ENCODE measurements at places on chromosomes 16 and 17. TPM values are rescaled to one million over a fixed set of nuclear protein-coding genes. Genes with fewer than 3 reads are reported as not detected.

CBLN1 gene
- 0.77 TPM for total RNA-seq

GRCh38 chr17:17361867-17362539, 58.8 kb downstream of the NT5M start:
- DNase-seq = peak; percentile 47
- peak overlapping the region; percentile 76 for H3K27ac ChIP-seq
- H3K4me3 ChIP-seq = no peak overlapping the region
- no peaks in the 10 kb centered on the region for H3K27me3 ChIP-seq
- no peaks in the 10 kb centered on the region for H3K36me3 ChIP-seq
- peaks cover 20% of the 10 kb centered on the region for H3K4me1 ChIP-seq

- DNase-seq = no peak
- no peaks in the 10 kb centered on the region for H3K36me3 ChIP-seq
- H3K27me3 ChIP-seq = peaks cover 25% of the 10 kb centered on the region
Measured at GRCh38 chr17:40558300-40558889, 6.9 kb downstream of the CCR7 start.

NOTUM gene
- total RNA-seq = not detected

DNA sequence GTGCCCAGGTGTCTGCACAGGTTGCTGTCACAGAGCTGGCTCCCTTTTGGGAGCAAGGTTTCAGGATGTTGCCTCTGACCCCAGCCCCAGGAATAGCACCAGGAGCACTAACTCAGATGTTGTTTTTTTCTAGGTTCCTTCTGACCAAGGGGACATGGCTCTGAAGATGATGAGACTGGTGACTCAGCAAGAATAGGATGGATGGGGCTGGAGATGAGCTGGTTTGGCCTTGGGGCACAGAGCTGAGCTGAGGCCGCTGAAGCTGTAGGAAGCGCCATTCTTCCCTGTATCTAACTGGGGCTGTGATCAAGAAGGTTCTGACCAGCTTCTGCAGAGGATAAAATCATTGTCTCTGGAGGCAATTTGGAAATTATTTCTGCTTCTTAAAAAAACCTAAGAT, 28.1 kb downstream of the SCPEP1 start:
- peaks cover 8% of the 10 kb centered on the region for H3K4me1 ChIP-seq
- H3K27me3 ChIP-seq = no peaks in the 10 kb centered on the region
- H3K36me3 ChIP-seq = peaks cover 48% of the 10 kb centered on the region
- H3K27ac ChIP-seq = no peak overlapping the region
- no peak overlapping the region for H3K4me3 ChIP-seq
- no peak for DNase-seq

GRCh38 chr16:676913-677312, 1.4 kb downstream of the RHBDL1 start:
- H3K27ac ChIP-seq = no peak overlapping the region
- H3K4me3 ChIP-seq = no peak overlapping the region
- peaks cover 31% of the 10 kb centered on the region for H3K36me3 ChIP-seq
- no peak for DNase-seq
- peaks cover 55% of the 10 kb centered on the region for H3K4me1 ChIP-seq

DNA sequence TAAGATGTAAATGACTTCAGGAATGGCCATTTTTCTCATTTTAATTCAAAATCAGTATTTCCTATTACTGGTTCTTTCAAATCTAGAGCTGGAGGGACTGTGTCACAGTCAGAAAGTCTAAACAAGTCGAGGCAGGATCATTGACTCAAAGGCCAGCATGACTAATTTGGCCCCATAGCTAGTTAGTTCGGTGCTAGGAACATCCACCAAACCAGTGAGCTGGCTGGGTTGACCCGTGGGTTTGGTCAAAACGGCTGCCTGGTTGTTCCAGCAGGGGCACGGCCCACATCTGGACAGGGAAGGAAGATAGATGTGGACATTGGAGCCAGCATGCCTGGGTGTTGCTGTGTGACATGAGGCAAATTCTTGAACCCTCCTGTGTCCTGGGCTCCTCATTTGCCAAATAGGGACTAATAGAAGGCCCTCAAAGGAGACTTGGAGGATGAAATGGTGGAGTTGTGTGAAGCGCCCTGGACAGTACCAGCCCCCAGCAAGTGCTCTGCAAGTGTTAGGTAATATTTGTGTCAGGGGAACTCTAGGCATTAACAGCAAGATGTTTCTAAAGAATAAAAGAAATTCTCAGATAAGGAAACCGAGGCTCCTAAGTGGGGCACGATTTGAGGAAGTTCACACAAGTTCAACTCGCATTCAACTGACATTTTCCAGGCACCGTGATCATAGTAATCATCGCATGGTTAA, 46.2 kb downstream of the MEOX1 start:
- H3K36me3 ChIP-seq = no peaks in the 10 kb centered on the region
- no peak for DNase-seq
- no peak overlapping the region for H3K27ac ChIP-seq
- no peaks in the 10 kb centered on the region for H3K27me3 ChIP-seq
- H3K4me1 ChIP-seq = peaks cover 1% of the 10 kb centered on the region
- H3K4me3 ChIP-seq = no peak overlapping the region

DNA sequence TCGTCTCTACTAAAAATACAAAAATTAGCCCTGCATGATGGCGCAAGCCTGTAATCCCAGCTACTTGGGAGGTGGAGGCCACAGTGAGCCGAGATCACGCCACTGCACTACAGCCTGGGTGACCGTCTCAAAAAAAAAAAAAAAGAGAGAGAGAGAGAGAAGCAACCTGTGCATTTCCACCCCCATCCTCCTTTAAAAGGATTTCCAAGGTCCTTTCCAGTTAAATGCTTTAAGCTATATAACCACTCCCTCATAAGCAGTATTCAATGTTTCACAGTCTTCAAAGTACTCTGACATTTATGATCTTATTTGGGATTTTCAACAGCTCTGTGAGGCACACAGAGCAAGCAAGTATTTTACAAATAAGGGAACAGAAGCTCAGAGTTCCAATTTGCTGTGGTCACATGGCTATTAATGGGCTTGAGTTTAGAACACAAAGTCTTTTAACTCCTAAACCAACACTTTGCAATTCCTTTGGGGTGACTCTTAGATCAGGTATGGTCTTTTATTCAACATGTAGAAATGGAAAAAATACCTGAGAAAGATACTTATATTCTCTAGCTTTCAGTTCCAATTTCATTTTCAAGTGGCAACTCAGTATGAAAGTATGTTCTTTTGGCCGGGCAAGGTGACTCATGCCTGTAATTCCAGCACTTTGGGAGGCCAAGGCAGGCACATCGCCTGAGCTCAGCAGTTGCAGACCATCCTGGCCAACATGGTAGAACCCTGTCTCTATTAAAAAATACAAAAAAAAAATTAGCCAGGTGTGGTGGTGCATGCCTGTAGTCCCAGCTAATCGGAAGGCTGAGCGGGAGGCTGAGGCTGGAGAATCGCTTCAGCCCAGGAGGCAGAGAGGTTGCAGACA, 31.3 kb downstream of the SPOP start:
- peak overlapping the region; percentile 35 for H3K4me3 ChIP-seq
- H3K36me3 ChIP-seq = no peaks in the 10 kb centered on the region
- peak overlapping the region; percentile 81 for H3K27ac ChIP-seq
- H3K4me1 ChIP-seq = peaks cover 87% of the 10 kb centered on the region

KRT28 gene
- not detected for total RNA-seq

SBK1 gene
- total RNA-seq = 2.3 TPM

GRAP gene
- 1.7 TPM for total RNA-seq

DNA sequence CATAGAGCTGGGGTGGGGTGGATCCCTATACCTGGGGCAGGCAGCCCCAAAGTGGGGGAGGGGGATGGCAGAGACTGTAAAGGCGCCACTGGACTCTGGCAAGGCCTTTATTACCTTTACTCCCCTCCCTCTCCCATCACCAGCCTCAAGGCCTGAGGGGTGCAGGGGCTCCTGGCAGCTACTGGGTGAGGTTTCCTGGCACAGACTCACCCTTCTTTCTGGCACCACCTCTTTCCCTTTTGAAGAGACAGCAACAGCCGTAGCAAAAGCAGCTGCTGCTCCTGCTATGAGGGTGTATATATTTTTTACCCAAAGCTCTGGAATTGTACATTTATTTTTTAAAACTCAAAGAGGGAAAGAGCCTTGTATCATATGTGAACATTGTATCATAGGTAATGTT, 17.6 kb downstream of the RAPGEFL1 start:
- H3K4me3 ChIP-seq = no peak overlapping the region
- DNase-seq = no peak
- H3K27ac ChIP-seq = no peak overlapping the region
- peaks cover 17% of the 10 kb centered on the region for H3K4me1 ChIP-seq
- peaks cover 4% of the 10 kb centered on the region for H3K36me3 ChIP-seq
- H3K27me3 ChIP-seq = peaks cover under 1% of the 10 kb centered on the region

CD300LB gene
- not detected for total RNA-seq

DNA sequence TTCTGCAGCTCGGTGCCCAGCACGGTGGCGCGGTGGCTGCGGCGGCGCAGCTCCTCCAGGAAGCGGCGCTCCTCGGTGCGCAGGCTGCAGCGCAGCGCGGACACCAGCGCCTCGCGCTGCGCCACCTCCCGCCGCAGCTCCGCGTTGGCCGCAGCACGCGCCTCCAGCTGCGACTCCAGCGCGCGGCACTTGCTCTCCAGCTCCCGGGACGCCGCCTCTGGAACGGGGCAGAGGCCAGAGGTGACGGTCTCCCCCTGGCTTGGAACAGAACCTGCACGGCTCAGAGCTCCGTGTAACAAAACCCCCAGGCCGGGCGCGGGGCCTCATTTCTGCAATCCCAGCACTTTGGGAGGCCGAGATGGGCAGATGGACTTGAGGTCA, 13.2 kb upstream of the CLUH start:
- peak overlapping the region; percentile 66 for H3K4me3 ChIP-seq
- H3K27me3 ChIP-seq = peaks cover 15% of the 10 kb centered on the region
- H3K36me3 ChIP-seq = no peaks in the 10 kb centered on the region
- peak overlapping the region; percentile 84 for H3K27ac ChIP-seq
- H3K4me1 ChIP-seq = peaks cover 18% of the 10 kb centered on the region

DNA sequence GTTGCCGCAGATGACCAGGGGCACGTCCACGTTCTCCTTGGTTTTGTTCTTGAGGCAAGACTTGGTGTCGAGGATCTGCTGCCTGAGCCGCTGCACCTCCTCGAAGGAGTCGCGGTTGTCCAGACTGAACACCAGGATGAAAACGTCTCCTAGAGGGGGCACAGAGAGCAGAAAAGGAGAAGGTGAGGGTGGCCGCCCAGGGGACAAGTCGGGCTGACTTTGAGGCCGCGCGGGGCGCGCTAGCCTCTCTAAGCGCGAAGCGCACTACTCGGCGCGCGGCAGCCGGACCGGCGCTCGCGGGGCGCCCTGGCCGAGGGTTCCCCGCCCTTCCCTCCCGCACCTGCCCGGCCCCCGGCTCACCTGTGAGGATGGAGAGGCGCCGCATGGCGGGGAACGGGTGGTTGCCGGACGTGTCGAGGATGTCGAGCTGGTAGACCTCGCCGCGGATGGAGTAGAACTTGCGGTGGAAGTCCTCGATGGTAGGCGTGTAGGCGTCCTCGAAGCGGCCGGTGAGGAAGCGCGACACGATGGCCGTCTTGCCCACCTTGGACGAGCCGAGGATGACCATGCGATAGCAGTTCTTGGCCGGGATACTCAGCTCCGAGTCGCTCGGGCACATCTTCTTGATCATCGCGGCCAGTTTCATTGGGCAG, 533 bp downstream of the RASD1 start:
- H3K36me3 ChIP-seq = peaks cover 15% of the 10 kb centered on the region
- H3K27ac ChIP-seq = peak overlapping the region; percentile 98
- H3K4me1 ChIP-seq = peaks cover 62% of the 10 kb centered on the region
- no peaks in the 10 kb centered on the region for H3K27me3 ChIP-seq
- peak overlapping the region; percentile 86 for H3K4me3 ChIP-seq

DNA sequence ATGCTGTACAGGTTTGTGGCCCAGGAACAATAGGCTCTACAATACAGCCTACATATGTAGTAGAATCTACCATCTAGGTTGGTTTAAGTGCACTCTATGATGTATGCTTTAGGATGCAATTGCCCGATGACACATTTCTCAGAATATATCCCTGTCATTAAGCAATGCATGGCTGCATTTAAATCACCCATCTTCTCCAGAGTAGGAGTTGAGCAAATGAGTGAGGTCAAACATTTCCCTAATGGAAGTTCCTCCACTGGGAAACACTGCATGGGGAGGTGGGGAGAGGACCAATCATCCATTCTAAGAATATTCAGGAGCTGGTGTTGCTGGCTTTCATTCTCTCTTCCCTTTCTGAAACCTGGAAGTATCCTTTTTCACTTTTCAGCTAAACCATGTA, 2.0 kb upstream of the PCTP start:
- DNase-seq = no peak
- peaks cover 28% of the 10 kb centered on the region for H3K4me1 ChIP-seq
- no peak overlapping the region for H3K4me3 ChIP-seq
- H3K36me3 ChIP-seq = peaks cover 7% of the 10 kb centered on the region

GRCh38 chr17:48487221-48487620, 43.6 kb downstream of the HOXB1 start:
- DNase-seq = no peak
- H3K27me3 ChIP-seq = peaks cover 98% of the 10 kb centered on the region
- no peak overlapping the region for H3K27ac ChIP-seq

DNA sequence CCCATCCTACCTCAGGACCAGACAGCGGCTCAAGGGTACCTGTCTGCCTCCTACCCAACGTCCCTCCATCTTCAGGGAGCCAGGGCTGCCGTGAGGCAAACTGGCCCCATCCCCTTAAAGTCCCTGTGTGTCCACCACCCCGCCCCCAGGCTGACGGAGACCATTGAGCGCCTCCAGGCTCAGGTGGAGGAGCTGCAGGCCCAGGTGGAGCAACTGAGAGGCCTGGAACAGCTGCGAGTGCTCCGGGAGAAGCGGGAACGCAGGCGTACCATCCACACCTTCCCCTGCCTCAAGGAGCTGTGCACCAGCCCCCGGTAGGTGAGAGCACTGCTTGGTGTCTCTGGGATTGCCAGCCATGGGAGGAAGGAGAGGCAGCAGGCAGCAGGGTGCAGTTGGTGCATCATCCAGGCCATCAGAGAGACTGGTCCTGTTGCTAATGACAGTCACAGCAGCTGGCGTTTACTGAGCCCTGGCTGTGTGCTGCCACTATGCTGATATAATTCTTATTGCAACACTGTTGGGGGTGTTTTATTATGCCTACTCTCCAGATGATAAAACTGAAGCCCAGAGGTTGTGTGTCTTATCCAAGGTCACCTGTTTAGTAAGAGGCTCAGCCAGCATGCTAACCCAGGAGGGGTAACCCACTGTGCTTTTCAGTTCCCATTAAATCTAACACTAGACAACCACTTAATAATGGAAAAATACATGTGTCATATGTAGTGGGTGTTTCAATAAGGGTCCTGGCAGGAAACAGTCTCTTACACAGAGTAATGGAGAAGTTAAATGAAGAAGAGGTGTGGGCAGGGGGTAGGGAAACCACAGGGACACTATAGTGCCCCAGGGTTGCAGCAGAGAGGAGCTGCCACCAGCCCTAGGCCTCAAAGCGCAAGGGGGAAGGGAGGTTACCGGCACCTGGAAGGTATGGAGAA, 10.3 kb upstream of the MRPL58 start:
- no peaks in the 10 kb centered on the region for H3K27me3 ChIP-seq
- peaks cover 23% of the 10 kb centered on the region for H3K4me1 ChIP-seq
- H3K27ac ChIP-seq = no peak overlapping the region
- peaks cover 68% of the 10 kb centered on the region for H3K36me3 ChIP-seq
- no peak overlapping the region for H3K4me3 ChIP-seq

LAT gene
- 0.93 TPM for total RNA-seq

CDH8 gene
- 0.14 TPM for total RNA-seq

TMEM100 gene
- total RNA-seq = 13.9 TPM

Measured in left ventricle myocardium inferior (tissue), 1 donor.